ENCODE measurements at places on chromosomes 3 and 15.

DNA sequence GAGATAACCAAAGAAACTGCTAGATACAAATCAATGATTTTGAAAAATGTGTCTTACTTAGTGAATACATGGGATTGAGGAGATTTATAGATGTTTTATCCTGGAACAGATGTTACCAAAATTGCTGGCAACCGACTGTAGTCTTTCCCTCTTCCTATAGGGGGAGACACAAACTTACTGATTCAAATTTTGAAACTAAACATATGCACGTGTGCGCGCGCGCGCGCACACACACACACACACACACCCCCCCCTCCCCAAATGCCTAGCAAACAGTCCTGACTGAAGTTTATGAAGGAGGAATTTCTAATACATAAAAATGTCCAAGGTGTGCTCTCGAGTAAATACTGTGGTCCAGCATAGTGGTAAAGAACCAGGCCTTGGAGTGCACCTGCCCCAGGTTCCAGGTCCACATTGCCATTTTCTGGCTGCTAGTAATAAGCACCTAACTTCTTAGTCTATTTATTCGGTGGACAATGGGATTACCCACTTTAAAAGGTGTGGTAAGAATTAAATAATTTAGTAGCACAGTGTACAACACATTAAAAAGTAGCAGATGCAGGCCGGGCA lies 18.5 kb upstream of the C3orf62 start:
- DNase-seq: peak; percentile 36

DNA sequence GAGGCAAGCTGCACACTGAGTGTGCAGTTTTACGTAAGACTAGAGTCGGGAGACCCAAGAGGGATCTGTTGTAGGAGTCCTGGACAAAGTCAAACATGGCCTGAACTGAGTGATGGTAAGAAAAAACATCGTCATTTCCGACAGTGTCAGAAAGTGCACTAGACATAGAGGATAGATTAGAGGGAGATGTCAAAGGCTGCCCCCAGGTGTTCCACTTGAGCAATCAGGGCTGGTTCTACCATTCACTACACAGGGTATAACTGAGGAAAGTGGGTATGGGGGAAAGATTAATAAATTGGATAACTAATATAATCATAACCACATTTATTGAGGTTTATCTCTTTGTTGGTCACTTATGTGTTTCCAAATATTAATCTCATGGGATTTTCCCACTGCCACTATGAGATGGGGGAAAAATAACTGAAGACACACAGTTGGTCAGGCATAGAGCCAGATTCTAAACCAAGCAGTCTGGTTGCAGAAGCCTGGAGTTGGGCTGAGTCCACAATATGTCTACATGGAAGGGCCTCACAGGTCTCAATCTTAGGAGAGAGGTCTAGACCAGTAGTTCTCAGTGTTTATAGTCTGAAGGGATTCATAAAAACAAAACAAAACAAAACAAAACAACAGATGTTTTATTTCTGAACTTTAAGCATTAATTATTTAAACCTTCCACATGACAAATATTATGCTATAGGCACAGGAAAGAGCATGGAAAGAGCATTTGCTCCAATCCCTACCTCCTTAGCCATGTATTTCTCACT lies 766.5 kb downstream of the NTRK3 start:
- DNase-seq: no peak

DNA sequence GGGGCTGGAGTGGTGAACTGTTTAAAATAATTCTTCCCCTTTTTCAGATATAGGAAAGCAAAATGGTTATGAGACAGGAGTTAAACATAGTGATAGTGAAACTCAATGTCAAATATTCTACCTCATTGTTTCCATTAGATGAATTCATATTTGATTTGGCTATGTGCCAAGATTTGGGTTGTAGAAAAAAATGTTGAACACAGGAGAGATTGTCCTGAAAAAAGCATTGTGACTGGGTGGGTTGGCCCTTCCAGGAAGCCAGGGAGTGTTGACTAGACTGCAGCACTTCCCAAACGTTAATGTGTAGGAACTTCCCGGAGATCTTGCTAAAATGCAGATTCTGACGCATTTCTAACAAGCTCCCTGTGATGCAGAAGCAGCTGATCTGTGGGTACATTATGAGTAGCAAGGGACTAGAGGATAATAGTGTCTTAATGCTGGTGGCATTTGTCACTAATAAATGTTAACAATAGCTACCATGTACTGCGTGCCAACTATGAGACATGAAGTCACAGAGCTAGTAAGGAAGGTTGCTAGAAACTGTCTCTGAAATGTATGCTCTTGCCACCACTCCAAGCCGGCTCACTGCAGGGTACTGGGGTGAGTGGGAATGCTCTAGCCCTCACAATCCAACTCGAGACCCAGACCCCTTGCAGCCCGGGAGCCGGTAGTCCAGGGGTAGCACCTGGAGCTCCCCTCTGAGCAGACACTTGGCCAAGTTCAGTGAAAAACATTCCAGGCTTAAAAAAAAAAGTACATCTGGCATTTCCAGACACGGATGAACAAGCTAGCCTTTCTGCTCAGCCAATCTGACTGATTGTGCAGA lies 120.6 kb downstream of the CD47 start:
- no peak for DNase-seq

DNA sequence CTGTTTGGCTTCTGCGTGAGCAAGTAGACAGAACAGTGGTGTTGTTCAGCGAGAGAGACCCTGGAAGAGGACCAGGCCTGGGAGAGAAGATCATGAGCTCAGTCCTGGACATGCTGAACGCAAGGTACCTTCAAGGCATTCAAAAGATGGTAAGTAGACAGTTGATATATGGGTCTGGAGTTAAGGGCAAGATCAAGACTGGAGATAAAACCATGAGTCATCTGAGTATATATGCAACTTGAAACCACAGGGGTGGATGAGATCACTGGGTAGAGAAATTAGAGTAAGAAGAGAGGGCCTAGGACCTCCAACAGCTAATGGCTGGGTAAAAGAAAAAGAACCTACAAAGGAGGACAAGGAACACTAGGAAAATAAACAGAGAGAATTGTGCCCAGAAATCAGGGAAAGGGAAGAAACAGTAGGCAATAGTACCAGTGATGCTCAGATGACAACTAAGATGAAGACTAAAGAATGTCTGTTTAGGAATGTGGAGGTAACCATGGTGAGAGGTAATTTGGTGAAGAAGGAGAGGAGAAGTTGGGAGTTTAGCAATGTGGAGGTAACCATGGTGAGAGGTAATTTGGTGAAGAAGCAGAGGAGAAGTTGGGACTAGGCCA lies 343.2 kb upstream of the ADAMTS9 start:
- DNase-seq: no peak

DNA sequence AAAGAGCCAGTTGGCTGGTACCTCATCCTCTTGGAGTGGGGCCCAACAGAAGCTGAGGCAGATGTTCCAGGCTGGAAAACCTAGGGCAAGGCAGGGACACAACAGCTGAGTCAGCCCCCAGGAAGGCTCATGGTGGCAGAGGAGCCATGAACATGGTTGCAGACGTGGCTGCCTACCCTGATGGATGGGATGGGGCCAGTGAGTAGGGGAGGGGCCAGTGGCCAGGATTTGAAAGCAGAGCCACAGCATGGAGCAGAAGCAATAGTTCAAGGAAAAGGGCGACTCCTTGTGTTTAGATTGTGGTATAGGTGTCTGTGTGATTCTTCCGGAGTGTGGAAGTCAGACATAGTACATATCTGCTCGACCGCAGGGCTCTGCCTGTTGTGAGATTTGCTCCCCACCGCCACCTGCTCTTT lies 24.2 kb downstream of the PXYLP1 start:
- DNase-seq: peak; percentile 44

DNA sequence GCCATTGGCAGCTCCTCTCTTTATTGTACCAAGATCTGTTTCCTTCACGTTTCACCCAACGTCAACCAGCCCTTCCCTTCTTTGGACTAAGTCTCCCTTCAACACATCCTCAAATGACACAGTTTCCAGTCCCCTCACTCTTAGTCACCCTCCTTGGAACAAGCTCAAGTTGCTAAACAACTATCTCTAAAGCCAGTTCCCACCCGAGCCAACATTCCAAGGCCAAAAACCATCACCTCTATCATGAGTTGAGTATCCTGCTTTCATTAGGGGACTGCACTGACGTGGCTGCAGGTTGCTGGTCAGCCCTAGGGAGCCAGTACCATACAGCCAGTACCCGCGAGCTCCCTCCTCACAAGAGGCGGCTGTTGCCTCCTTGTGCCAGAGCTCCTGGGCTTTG lies 73.8 kb downstream of the LIPC start:
- no peak for DNase-seq

DNA sequence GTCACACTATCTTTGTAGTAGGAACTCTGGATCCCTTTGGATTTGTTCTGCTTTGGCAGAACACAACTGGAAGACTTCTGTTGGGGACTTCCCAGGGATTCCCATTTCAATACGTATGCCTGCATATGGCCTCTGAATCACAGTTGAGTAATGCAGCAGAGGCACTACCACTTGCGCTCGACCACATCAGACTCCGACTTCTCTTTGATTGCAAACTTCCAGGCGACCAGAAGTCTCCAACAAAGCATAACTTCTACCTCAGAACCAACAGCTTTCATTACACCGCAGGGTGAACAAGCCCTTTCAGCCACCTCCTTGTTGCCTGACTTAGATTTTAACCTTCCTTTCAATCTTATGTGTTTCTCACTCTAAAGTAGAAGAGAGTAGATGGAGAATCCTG lies 924.4 kb downstream of the IGSF11 start:
- DNase-seq: no peak

- no peak for DNase-seq
Observed at GRCh38 chr15:64048781-64049460, 2.6 kb upstream of the DAPK2 start.

Data from stimulated activated CD8-positive, alpha-beta memory T cell treated with anti-CD3 and anti-CD28 coated beads, Interleukin-4, amount 100 ng/mL, for 48 hours (primary cell).